Left ventricle myocardium inferior (tissue), 1 donor: ENCODE measurements at places on chromosomes 1 and 21.

GRCh38 chr21:38424305-38425019 lies 73.8 kb downstream of the ERG start:
- DNase-seq: no peak

GRCh38 chr1:9419369-9420041 lies 119.8 kb upstream of the SLC25A33 start:
- DNase-seq: no peak

DNA sequence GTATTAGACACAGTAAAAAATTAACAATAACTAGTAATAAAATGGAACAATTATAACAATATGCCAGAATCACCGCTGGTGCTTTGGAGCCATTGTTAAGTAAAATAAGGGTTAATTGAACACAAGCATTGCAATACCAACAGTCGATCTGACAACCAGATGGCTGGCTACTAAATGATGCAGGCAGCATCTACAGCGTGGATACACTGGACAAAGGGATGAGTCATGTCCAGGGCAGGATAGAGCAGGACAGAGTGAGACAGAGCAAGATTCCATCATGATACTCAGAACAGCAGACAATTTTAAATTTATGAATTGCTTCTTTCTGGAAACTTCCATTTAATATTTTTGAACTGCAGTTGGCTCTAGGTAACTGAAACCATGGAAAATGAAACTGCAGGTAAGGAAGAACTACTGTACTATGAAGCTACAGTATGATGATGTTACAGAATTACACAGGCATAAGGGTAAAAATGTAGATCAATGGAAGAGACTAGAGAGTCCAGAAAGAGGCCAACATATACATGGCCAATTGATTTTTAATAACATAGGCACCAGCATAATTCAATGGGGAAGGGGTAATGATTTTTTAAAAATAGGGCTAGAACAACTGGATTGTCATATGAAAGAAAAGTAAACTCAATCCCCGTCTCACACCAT lies 168.7 kb downstream of the RRAGC start:
- no peak for DNase-seq

DNA sequence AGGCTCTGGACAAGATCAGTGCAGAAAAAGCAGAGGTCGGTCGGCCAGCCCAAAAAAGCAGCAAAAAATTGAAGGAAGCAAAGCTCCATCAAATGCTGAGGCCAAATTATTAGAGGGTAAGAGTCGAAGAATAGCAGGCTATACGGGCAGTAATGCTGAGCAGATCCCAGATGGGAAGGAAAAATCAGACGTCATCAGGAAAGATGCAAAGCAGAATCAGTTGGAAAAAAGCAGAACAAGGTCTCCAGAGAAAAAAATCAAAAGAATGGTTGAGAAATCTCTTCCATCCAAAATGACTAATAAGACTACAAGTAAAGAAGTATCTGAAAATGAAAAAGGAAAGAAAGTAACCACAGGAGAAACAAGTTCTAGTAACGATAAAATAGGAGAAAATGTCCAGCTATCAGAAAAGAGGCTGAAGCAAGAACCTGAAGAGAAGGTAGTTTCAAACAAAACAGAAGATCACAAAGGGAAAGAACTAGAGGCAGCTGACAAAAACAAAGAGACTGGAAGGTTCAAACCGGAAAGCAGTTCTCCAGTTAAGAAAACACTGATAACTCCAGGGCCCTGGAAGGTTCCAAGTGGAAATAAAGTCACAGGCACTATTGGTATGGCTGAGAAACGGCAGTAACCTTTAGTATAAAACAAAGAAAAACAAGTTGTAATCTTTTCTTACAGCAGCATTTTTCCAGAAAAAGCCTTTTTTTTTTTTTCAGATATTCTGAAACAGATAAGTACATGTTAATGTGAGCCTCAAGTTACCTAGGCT lies 75.7 kb downstream of the PHTF1 start:
- no peak for DNase-seq

DNA sequence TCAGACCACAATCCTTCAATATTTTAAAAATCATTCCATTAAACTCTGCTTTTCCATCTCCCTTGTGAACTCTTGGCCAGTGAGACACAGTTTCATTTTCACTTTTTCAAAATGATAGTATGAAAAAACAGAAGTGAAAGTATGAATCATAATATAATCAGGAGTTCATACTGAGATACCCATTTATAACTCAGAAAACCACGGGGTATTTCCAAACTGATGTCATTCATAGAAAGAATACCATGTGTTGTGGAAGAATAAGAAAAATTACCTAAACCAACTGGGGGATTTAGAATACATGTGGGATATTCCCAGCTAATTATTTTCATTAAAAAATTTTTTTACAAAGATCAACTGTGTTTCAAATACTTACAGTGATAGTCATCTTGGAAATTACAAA lies 149.9 kb downstream of the MRPL39 start:
- DNase-seq: no peak

- no peak for DNase-seq
These were observed 107.1 kb downstream of the NIBAN1 start for GRCh38 chr1:184866991-184867788.

GRCh38 chr21:44869781-44870747 lies 3.4 kb downstream of the PTTG1IP start:
- no peak for DNase-seq

GRCh38 chr1:102434421-102434820 lies 437.7 kb upstream of the OLFM3 start:
- DNase-seq: no peak

GRCh38 chr1:56788588-56788987 lies 30.6 kb downstream of the FYB2 start:
- peak; percentile 47 for DNase-seq

- no peak for DNase-seq
These were observed at the start of gene RGS8 for GRCh38 chr1:182684116-182684828. Gene RGS8 (minus strand): TSS chr1:182684587. CDS start chr1:182669649, 14,938 bp downstream.

DNA sequence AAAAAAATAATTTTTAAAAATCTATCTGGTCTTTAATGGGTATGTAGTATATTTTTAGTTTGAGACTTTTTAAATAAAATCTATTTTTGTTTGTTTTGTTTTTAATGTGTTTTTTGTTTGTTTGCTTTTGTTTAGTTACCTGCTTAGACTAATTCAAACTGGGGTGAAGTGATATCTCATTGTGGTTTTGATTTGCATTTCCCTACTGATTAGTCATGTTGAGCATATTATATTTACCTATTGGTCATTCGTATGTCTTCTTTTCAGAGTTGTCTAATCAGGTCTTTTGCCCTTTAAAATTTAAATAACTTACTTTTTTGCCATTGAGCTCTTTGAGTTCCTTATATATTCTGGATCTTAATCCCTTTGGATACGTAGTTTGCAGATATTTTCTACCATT lies 20.3 kb downstream of the CD1B start:
- no peak for DNase-seq

DNA sequence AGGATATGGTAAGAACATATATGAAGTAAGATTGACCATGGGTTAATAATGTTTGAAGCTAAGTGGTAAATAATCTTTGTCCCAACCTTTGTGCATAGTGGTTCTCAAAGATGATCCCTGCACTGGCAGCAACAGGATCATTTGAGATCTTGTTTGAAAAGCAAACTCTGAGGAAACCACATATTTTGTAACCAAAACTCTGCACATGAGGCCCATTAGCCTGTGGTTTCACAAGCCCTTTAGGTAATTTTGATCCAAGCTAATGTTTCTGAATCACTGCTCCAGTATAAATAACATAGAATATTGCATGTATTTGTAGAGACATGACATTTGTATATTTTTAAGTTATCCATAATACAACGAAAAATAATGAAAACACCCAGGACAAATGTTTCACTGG lies 147.9 kb upstream of the RGS18 start:
- no peak for DNase-seq

DNA sequence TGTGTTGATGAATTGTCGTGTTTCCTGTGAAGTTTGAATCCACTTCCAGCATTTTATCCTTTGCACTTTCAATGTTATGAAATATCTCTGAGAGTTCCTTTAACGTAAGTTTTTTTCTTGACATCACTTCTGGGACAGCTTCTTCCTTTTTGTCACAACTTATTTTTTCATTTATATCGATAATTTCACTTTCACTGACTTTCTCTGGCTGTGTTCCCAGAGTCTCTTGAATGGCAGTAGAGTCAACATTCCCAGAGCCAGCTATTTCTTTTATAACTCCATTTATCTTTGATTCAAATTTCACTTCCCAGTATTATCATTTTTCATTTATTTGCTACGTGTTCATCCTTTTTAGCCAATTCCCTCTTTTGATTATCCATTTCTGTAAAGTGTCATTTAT lies 256.5 kb downstream of the PAPPA2 start:
- DNase-seq: no peak

GRCh38 chr1:200337410-200337809 lies 72.4 kb downstream of the ZNF281 start:
- DNase-seq: no peak

GRCh38 chr1:156776942-156777341 lies 9.6 kb downstream of the PRCC start:
- DNase-seq: no peak

- no peak for DNase-seq
These were observed 500.9 kb upstream of the PRMT6 start for GRCh38 chr1:106555571-106555970.

- no peak for DNase-seq
These were observed 1.2 kb downstream of the SLC37A1 start for GRCh38 chr21:42514883-42515228.

DNA sequence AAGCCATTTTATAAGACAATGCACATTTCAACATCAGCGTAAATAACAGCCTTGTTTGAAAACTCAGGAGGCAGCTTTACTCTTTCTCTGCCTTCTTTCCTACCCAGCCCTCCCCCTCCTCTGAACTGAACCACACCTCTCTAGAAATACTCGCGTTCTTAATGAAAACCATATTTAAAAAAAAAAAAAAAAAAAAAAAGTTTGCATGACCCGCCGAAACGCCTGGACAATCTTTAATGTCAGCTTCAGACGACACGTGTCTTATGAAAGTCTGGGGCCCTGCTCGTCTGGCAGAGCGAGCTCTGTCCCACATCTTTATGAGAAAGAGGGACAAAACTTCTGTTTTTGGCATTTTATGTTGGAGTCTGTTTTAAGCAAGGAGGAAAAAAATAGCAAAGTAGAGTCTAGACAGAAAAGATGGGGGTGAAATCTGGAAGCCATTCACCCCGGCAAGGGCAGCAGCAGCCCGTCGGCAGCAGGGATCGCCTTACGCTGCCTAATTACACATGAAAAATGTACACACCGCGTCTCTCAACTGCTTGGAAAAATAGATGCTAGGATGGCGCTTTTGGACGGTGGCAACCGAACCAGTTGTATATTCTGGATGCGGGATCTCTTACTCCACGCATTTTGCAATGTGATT lies 130.4 kb upstream of the ETS2 start:
- no peak for DNase-seq

DNA sequence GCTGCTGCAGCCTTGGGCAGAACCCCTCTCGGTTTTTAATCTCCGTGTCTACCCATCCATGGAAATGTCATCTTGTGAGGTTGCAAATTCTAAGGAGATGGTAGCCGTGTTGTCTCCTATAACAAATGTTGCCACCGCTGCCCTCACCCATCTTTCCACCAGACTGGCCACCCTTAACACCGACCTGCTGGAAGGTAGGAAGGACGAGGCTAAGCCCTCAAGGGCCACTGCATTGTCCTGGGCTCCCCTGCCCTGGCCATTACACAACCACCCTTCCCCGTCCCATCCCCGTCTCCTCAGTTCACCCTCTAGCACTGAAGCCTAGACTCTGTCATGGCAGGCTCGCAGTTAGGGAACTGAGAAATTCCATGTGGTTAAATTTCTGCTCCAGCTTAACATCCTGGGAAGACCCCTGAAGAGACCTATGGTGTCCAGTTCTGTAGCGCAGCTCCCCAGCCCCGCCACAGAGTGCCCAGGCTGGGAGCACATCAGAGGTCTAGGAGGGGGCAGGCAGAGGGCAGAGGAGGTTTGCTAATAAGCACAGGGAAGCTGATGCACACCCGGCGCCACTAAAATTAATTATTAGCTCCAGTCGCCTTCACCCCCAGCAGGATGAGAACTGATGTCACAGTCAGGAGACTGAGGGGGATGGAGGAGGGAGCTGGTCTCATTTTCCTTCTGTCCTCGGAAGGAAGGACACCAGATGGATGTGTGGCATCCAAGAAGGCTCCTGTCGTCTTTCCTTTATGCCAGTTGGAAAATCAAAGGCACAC lies 38.3 kb downstream of the STUM start:
- DNase-seq: no peak

DNA sequence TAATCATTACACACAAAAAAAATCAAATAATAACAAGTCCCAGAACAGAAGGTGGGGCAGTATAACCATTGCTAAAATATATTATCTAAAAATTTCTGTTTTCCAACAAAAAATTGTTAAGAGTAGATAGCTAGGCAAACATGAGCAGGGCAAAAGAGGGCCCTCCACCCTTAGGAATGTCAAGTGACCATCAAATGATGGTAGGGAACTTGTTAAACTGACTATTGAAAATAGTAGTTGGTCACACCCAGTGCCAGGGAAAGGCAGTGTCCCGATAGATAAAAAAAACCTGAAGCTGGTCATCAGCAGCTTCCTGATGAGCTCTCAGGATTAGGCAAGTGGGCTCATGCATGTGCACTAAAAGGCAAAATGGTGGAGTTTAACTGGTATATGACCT lies 18.4 kb upstream of the COP1 start:
- DNase-seq: no peak

GRCh38 chr1:114342376-114342775 lies 168.6 kb downstream of the TRIM33 start:
- no peak for DNase-seq

GRCh38 chr1:12556368-12556930 lies 61.6 kb downstream of the DHRS3 start:
- peak; percentile 62 for DNase-seq

- no peak for DNase-seq
These were observed 32.8 kb downstream of the EPRS1 start for GRCh38 chr1:220013497-220013896.

- no peak for DNase-seq
These were observed 90.0 kb downstream of the ARHGEF10L start for GRCh38 chr1:17629460-17629859.

- DNase-seq: no peak
These were observed 228.3 kb upstream of the PKN2 start for GRCh38 chr1:88455621-88456256.

GRCh38 chr1:227219715-227220292 lies 98.5 kb downstream of the CDC42BPA start:
- DNase-seq: no peak

DNA sequence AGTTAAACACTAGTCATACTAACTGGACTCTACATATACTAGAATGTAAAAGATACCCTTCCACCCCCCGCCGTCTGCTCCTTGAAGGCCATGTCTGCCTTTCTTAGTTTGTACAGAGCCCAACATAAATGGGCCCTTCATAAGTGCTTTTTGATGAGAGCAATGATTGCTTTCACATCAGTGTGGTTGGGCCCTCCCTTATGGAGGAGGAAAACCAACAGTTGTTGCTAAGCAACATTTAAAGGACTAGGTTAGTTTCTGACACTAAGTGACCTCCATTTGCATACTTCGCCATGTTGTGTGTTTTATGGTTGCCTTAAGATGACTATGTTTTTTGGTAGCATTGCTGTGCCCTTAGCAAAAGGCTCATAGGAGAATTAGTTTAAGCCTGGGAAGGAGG lies 182.0 kb upstream of the SGIP1 start:
- no peak for DNase-seq
